ENCODE measurements at places on chromosomes 3 and 15.
A peak's percentile ranks its signal among the peaks of the same experiment; 100 is the strongest.

- no peak for DNase-seq
Observed at GRCh38 chr3:187798531-187799530, 53.6 kb upstream of the BCL6 start.

DNA sequence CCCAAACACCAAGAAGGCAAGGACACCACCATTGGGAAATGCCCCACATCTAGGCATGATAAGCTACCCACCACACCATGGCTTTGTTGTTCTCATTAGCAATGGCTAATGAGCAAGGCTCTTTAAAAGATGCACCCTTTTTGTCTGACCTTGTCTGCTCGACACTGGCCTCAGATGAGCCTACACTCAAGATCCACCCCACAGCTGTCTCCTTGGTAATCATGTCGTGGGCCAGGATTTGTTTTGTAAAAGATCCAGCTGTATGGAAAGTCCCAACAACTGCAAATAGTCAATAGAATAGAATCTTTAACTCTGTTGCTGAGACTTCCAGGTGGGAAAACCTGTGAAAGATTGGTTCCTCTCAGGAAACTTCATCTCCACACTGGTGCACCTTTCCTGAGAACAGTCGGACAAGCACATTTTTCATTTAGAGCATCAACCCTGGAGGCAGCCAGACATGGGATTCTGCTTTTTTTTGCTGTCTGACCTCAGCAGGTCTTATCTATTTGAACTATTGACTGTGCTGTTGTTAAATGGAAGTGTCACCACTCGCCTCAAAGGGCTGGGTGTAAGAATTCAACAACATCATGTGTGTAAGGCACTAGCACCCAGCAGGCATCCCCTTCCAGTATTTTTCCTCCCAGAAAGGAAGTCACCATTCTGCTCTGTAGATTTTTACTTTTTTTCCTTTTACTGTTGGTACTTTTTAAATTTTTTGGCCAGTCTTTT is 35.5 kb downstream of the DUT start:
- DNase-seq, result no peak

- DNase-seq, result peak; percentile 15
Observed at GRCh38 chr3:72171463-72171881, 386.5 kb upstream of the PROK2 start.

DNA sequence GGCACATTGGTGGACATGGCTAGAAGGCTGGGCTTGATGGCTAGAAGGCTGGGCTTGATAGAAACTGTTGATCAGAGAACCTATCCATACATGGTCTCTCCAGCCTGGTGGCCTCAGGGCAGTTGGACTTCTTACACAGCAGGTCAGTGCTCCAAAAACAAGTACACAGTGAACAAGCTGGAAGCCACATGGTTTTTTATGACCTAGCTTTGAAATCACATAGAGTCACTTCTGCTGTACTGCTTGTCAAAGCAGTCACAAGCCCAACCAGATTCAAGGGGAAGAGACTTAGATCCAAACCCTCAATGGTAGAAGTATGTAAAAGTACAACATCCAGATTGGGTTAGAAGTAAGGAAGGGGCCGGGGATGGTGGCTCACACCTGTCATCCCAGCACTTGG is 89.4 kb upstream of the HES1 start:
- peak; percentile 57 for DNase-seq

DNA sequence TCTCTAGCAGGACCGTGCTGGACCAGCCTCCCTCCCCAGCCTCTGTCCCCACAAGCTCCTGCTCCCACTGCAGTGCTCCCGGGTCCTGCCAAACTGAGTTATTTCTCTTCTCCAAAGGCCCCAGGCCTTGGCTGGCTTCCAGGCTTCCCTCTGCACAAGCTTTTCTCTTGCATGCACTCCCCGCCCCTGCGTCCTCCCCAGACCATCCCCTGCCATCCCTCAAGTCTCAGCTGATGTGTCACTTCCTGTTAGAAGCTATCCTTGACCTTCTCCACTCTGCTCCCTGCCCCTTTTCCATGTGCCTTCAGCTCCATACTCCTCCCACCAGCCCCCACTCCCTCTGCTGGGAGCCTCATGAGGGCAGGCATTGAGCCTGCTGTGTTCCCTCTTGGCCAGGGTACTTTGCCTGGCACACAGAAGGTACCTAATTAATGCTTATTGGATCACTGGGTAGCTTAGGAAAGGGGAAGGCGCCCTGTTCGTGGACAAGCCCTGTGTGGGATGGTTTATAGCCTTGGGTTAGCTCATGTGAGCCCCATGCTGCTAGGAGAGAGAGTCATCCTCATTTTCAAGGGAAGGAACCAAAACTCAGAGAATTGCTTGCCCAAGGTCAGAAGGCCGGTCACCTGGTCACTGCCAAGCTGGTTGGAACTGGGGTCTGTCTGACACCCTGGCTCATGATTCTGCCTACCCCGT is 56.4 kb downstream of the FEM1B start:
- DNase-seq, result no peak

GRCh38 chr15:92471288-92471687 is 77.6 kb downstream of the ST8SIA2 start:
- no peak for DNase-seq

- peak; percentile 9 for DNase-seq
Observed at GRCh38 chr3:175163686-175164085, 304.6 kb downstream of the NAALADL2 start.

GRCh38 chr3:155618543-155618942 is 126.3 kb downstream of the PLCH1 start:
- no peak for DNase-seq

GRCh38 chr3:38549082-38549481 is 52.9 kb downstream of the EXOG start:
- no peak for DNase-seq

- no peak for DNase-seq
Observed at GRCh38 chr3:120396469-120396868, 47.3 kb upstream of the LRRC58 start.

- DNase-seq, result no peak
Observed at GRCh38 chr3:5015056-5015455, 35.8 kb downstream of the BHLHE40 start.

GRCh38 chr3:151296226-151296625 is 17.9 kb upstream of the P2RY14 start:
- DNase-seq, result no peak

- DNase-seq, result no peak
Observed at GRCh38 chr3:23869977-23870662, 46.7 kb downstream of the NKIRAS1 start.
